ENCODE measurements at places on chromosomes 5 and 9.
A peak's percentile ranks its signal among the peaks of the same experiment; 100 is the strongest.

DNA sequence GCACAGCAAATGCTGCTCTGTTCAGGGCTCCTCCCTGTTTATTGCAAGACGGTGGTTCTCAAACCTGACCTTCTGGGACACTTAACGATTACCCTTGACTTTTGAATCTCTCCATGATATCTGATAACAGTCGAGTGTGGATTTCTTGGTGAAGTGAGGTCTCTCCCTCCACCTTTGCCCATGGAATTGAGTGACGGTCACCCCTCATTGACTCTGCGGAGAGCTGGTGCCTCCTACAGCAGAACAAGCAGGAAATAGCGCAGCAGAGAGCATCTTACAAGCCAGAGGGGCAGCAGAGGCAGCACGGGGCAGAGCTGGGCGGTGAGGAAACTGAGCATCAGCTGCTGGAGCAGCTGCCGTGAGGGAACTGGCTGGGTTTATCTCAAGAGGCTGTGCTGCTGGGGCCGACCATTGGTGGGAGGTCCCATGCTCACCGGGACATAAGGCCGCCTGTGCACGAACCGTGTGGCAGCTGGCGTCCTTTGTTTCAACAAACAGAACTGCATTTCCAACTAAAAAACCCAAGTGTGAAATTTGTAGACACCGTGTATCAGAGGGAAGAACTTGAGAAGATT, 189.8 kb downstream of the MTRR start:
- DNase-seq, result no peak

DNA sequence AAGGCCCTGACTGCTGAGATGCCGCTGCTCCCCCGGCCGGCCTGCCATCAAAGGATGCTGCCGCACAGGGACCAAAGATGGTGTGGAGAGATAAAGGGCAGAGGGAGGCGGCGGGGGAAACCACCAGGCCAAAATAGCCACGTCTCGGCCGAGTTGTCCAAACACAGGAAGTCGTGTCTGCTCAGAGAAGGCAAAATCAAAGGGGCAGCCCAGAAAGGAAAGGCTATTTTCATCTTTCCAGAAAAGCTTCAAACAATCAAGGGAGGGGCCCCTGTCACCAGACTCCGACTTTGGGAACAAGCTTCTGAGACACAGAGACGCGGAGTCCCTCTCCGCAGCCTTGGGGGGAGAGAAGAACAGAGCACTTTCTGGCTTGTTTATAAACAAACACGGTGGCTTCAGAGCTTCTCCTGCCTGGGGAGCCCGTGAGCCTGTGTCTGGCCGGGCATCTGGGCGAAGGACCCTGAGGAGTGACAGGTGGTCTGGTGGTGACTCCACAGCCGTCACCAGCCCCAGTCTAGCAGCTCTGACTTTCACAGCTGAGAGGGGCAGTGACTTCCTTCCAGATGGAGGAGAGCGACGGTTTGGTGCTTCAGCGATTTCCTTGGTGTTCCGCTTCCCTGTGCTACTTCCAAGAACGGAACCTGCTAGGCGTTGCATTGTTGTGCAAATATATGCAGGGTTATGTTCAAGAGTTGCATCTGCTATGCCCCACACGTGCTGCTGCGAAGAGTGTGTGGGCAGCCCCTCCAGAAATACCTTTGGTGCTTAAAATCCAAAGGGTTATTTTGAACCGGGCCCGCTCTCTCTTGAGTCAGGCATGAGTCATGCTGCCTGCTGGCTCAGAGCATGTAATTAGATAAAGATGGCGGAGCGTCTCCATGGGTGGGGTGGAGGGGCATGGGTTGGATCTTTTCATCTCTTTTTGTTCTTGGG, 24.0 kb downstream of the ADAMTSL2 start:
- peak; percentile 20 for DNase-seq

DNA sequence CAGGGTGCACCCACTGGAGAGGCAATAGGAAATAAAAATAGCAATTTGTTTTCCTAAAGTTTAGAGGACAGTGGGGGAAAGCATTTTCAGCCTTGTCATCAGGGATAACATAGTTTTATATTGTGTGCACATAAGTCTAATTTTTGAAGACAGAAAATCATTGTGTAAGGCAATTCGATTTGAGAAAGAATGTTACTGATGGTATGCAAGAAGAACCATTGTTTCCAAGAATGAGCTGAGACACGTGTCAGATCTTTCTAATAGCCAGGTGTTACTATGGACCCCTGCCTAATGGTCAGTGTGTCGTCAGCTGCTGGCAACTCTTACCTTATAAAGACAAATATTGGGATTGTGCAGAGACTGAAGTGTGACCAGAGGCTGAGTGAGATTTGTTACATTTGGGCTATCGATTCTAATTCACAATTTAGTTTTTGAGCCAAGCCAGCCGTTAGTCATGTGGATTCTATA, 67.1 kb upstream of the PPP2R2B start:
- DNase-seq, result no peak

DNA sequence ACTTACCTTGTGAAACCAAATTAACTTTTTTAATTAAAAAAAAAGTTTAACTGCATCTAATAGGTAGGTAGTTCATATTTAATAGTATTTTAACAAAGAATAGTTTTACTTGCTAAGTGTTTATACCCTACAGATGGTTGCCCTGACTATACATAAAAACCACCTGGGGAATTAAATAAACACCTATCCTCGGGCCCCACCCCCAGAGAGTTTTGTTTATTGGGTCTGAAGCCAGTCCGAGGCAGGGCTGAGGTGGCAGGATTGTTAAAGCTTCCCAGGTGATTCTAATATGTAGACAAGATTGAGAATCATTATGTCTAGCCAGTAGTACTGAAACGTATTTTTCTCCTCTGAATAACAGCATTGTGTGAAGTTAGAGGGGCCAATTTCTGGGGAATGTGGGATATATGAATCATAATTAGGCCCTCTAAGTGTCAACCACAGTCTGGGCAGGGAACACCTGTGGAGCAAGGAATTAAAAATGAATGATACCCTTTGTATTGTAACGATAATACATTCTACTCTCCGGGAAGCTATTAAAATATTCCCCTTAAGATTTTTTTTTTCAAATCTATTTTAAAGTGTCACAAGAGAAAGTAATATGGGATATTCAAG, 5.6 kb upstream of the PAM start:
- no peak for DNase-seq

DNA sequence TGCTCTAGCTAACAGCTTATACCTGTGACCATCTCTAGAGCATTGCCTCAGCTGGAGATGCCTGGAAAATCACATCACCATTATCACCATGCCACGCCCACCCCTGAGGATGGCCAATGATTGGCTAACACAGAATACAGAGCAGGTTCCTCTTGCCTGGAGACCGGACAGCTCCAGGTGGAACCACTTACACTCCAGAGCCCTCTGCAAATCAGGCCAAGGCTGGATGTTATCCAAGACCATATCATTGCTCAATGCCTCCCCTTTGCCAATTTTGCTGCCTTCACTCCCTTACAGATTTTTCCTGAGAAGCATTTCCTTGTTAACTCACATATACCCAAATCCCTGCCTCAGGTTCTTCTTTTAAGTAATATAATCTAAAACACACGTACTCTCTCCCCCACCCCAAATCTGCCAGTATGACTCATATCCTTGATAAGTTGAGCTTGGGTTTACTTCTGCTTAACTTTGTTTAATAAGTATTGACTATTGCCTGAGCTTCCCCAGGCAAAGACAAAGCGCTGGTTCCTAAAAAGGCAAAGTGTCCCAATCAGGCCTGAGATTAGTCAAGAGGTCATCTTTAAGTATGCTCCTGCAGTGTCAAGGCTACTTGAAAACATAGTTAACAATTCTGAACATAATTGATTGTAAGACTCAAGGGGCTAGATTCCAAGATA, 309.6 kb downstream of the EPB41L4A start:
- DNase-seq, result no peak

DNA sequence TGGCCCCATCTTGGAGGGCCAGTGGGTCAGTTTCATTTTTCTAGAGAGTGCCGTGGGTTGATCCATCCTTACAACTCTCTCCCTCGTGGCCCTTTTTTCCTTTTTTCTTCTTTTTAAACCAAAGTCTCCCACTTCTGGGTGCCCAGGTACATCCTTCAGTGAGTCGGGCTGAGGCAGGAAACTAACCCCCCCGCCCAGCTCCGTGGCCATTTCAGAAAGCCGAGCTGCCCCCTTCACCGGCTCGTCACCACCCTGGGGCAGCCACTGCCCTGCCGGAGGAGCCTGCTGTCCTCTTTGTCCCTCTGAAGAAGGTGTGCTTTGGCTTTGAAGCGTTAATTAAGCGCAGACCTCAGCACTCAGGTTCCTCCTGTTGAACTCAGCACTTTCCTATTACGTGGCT, 5.2 kb downstream of the CFAP77 start:
- no peak for DNase-seq

DNA sequence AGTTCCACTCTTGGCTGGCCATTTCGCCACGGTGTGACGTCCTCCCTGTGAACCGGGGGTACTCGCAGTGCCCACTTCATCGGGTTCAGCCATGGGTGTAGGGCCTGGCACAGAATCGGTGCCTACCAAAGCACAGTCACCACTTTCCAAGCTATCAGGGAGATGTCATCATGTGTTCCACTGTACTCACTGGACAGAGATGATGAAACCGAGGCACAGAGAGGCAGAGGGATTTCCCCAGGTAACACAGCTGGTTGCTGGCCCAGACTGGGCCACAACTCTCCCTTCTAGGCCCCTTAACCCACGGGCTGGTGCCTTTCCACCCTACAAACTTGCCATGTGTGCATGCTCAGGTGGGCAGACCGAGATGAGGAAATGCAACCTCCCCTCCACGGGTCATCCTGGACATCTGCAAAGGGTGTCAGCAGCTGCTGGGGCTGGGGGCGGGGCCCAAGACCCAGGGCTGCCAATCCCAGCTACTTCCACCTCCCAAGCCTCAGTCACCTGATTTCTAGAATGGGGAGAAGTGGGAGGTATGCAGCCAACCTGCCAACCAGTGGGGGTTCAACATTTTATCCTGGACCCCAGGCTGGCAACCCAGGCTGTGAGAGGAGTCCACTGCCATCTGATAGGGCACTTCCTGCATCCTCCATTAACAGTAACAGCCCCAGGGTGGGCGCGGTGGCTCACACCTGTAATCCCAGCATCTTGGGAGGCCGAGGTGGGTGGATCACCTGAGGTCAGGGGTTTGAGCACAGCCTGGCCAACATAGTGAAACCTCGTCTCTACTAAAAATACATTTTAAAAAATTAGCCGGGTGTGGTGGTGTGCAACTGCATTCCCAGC, 893 bp upstream of the SH2D3C start:
- DNase-seq, result peak; percentile 52

- no peak for DNase-seq
Measured at GRCh38 chr5:84292000-84292642, 92.6 kb downstream of the EDIL3 start.

DNA sequence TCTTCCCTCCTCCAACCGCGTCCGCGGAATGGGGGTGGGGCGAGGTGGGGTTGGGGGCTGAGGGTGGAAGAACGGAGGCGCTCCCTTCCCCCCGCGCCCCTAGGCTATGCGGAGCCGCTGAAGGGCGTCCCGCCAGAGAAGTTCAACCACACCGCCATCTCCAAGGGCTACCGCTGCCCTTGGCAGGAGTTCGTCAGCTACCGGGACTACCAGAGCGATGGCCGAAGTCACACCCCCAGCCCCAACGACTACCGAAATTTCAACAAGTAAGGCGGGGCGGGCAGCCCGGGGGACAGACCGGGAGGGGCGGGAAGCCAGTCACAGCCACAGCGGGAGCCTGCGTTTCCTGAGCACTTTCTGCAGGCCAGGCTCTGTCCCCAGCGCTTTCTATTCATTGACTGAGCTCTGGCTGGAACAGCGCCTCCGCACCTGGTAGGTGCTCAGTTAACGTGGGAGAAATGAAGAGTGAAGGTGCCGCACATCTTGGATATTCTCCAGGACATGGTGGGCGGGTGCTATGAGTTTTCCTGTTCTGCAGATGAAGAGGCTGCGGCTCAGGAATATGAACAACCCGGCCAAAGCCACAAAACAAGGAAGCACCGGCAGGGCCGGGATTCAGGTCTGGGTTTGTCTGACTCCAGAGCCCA, 11.3 kb downstream of the MYOZ3 start:
- no peak for DNase-seq

DNA sequence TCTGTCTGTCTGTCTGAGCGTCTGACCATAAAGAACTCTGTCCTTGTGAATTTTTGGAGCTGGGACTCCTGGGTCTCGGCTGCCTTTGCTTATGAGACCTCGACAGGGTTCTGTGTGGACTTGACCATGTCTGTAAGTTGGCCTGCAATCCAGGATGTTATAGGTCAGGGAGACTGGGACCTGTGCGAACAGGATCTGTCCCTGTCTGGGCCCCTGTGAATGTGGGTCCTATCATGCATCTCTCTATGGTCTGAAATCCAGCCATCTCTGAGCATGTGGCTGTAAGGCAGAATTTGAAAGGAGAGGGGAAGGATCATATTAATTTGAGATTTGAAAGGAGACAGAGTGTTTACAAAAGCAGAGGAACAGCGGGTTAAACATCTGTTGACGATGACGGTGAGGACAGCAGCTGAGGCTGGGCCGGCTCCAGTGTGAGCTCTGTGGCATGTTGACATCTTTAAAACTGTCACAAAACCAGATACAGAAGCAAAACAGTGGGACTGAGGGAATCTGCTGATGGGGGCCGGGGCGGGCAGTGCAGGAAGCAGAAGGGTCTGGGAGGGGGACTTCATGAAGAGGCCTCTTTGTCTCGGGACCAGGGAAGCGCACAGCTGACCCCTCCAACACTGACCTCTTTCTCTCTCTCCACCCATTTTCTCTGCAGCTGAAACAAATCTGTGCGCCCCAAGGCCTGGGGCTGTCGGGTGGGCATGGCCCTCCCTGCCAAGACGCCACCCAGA, 19.1 kb upstream of the MVB12B start:
- DNase-seq, result no peak

- DNase-seq, result no peak
Measured at GRCh38 chr5:149745943-149746324, 15.8 kb downstream of the PPARGC1B start.

GRCh38 chr5:179187681-179188575, 127.8 kb downstream of the ZNF354C start:
- DNase-seq, result no peak

GRCh38 chr9:115063058-115063845, 54.7 kb downstream of the TNC start:
- no peak for DNase-seq

- DNase-seq, result no peak
Measured at GRCh38 chr5:3155046-3155445, 403.6 kb upstream of the IRX2 start.

- DNase-seq, result peak; percentile 45
Measured at GRCh38 chr9:109012009-109012875, 1.1 kb downstream of the CTNNAL1 start.

GRCh38 chr9:133135146-133135745, 14.2 kb upstream of the RALGDS start:
- DNase-seq, result peak; percentile 53

- DNase-seq, result no peak
Measured at GRCh38 chr9:101121836-101122399, 93.4 kb downstream of the PLPPR1 start.

- no peak for DNase-seq
Measured at GRCh38 chr5:96244696-96245095, 188.4 kb downstream of the PCSK1 start.

All from activated T-cell treated with anti-CD3 and anti-CD28 coated beads for 24 hours (primary cell).